ENCODE measurements at places on chromosomes 11 and 22.

GRCh38 chr11:8838248-8838647 is 72.7 kb upstream of the AKIP1 start:
- H3K27ac ChIP-seq = no peak overlapping the region
- peaks cover 17% of the 10 kb centered on the region for H3K27me3 ChIP-seq
- peaks cover 14% of the 10 kb centered on the region for H3K4me1 ChIP-seq
- H3K36me3 ChIP-seq = no peaks in the 10 kb centered on the region
- H3K4me3 ChIP-seq = no peak overlapping the region
- no peak for DNase-seq

DNA sequence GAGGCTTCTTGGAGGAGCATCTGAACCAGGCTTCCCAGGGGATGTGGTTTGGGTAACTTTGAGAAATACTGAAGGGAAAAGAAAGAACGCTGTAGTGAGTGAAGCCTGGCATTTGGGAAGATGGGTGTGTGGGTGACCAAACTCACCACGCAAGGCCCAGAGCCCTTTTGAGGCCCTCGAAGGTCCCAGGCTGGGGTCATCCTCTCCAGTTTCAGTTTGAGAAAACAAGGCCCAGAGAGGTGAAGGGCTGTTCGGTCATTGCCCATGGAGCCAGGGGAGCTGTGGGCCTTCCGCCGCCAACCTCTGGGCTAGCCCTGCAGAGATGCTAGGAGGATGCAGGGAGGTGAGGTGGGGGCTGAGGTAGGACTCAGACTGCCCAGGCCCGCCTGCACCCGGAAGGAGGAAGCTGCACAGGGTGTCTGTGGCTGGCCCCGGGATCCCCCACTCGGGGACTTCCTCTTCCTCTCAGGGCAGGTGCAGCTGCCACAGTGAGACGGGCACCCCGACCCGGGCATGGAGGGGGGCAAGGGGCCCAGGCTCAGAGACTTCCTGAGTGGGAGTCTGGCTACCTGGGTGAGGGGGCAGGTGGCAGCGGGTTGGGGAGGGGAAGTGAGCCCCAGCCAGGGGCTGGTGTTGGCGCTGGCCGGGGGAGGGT is at the start of gene CCDC88B:
Gene CCDC88B (plus strand): TSS at position 451 of the 655 bp plus-strand sequence. CDS start 63 bp downstream, at position 514.
- H3K27ac ChIP-seq = peak within 1 kb of the TSS; percentile 94
- peaks cover 44% of the 10 kb centered on the region for H3K36me3 ChIP-seq
- peak; percentile 91 for DNase-seq

- peak; percentile 73 for DNase-seq
- H3K27me3 ChIP-seq = no peaks in the 10 kb centered on the region
- peak overlapping the region; percentile 96 for H3K27ac ChIP-seq
- peak overlapping the region; percentile 72 for H3K4me3 ChIP-seq
- peaks cover 62% of the 10 kb centered on the region for H3K36me3 ChIP-seq
These were observed 19.4 kb downstream of the GRAP2 start for GRCh38 chr22:39920134-39920743.

DNA sequence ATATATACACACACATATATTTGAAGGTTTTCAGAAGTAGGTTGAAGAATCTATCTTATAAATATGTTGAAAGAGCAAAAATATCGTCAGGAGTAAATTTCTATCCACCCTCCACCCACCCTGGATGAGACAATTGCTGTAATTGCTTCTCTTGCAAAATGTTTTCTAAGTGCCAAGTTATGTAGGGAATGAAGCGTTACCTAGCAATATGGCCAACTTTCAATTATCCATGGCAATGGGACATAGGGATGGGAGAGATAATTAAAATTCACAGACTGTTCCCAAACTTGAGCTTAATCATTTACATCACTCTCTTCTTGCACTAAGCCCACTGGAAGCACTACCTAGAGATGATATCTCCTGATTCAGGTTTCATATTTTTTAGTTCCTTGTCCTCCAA is 806.2 kb upstream of the RAG2 start:
- no peak for DNase-seq
- no peak overlapping the region for H3K4me3 ChIP-seq
- H3K36me3 ChIP-seq = no peaks in the 10 kb centered on the region
- H3K27ac ChIP-seq = no peak overlapping the region
- no peaks in the 10 kb centered on the region for H3K4me1 ChIP-seq

All from activated CD4-positive, alpha-beta memory T cell treated with anti-CD3 and anti-CD28 coated beads, Interleukin-2, amount 10 ng/mL, durations not matched to agents 7 days and 5 days (primary cell).